HCT116 (cell line): ENCODE measurements at places on chromosomes 2 and 18. TPM values are rescaled to one million over a fixed set of nuclear protein-coding genes. Genes with fewer than 3 reads are reported as not detected.

HS6ST1 gene
- total RNA-seq: 35.0 TPM

CCDC141 gene
- 0.30 TPM for total RNA-seq

BOLL gene
- not detected for total RNA-seq

NEB gene
- total RNA-seq: 0.34 TPM

XIRP2 gene
- not detected for total RNA-seq

DNA sequence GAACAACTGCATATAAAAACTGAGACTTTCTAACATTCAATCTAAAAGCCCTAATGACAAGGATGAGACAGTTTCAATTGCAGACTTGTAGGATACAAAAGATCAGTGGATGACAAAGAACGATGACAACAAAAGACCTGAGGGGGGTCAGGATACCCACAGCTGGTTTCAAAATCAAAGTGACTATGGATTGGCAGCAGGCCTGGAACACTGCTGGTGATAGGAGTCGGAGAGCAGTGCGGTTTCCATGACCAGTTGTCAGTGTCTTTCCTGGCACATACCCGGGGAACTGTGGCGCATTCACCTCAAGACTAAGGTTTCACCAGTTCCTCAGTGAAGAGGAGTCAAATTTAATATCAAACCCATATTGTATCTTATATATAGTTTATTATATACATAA lies 42.0 kb downstream of the EHD3 start:
- no peak for DNase-seq
- H3K4me3 ChIP-seq: no peak overlapping the region
- H3K27ac ChIP-seq: no peak overlapping the region
- H3K36me3 ChIP-seq: no peaks in the 10 kb centered on the region
- peaks cover 7% of the 10 kb centered on the region; the same call in 1 of the 2 replicates for H3K27me3 ChIP-seq

DNA sequence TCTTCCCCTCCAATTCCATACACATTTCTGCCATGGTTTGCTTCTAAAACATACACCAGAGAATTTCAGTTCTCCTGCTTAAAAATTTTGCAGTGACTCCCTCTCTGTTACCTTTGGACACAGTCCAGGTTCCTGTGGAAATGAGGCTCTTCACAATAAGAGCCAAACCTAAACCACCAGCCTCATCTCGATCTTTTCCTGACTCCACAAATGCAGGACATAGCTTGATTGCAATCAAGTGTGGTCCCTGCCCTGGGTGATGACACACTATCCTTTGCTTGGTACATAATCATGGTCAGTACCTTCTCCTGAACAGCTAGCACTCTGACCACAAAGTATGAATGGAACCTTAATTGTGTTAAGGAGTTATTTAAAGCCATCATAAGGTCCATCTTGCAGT lies 134.9 kb upstream of the CHAC2 start:
- no peak for DNase-seq
- no peak overlapping the region for H3K27ac ChIP-seq
- H3K4me3 ChIP-seq: no peak overlapping the region

- no peaks in the 10 kb centered on the region for H3K4me1 ChIP-seq
- no peaks in the 10 kb centered on the region for H3K36me3 ChIP-seq
- no peak overlapping the region for H3K4me3 ChIP-seq
- no peak for DNase-seq
Measured at GRCh38 chr2:173238385-173238784, 116.3 kb upstream of the CDCA7 start.

DNA sequence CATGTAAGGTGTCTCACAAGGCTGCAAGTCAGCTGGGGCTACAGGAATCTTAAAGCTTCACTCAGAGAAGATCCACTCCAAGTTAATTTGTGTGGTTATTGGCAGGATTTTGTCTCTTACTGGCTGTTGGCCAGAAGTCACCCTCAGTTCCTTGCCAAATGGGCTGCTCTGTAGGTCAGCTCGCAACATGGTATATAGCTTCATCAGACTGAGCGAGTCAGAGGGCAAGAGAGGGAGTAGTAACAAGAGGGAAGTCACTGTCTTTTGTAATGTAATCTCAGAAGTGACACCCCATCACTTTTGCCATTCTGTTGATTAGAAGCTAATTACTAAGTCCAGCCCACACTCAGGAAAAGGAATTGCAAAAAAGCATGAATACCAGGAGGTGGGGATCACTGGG lies 119.5 kb downstream of the LRRTM1 start:
- no peak overlapping the region for H3K4me3 ChIP-seq
- no peak for DNase-seq
- H3K4me1 ChIP-seq: no peaks in the 10 kb centered on the region
- H3K36me3 ChIP-seq: no peaks in the 10 kb centered on the region

DNA sequence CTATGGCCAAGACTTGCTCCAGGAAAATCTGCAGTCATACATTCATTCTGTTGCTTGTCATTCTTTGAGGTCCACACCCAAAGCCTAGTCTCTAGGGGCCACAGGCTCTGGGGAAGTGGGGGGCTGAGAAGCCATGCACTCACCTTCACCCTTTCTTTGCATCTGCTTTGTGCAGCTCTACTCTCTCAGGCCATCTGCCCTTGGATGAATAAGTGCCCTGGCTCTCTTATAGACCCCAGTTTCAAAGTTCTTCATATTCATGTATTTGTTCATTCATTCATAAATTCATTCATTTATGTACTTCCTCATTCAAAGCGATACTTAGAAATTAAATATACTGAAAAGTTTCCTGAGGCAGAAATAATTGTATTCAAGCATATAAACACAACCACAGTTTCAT lies 130.3 kb upstream of the FAM98A start:
- no peaks in the 10 kb centered on the region for H3K27me3 ChIP-seq
- H3K36me3 ChIP-seq: no peaks in the 10 kb centered on the region
- H3K27ac ChIP-seq: no peak overlapping the region
- H3K4me1 ChIP-seq: no peaks in the 10 kb centered on the region
- H3K4me3 ChIP-seq: no peak overlapping the region

DNA sequence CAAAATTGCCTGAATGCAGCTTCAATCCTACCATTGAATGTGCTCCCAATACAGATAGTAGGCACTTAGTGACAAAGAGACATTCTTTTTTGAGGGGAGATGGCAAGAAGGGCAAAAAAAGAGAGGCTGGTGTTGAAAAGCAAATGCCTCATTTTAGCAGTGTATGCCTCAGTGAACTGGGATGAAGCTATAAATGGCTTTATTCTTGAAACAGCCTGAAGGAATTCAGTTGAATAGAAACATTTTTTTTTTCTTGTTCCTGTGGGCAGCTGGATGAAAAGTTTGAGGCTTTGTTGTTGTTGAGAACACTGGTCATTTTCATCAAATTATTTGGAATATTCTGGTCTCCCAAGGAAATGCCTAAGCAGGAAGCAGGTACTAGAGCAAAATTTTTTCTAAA lies 228.9 kb downstream of the RNF144A start:
- H3K27me3 ChIP-seq: peaks cover 3% of the 10 kb centered on the region; the same call in 1 of the 2 replicates
- no peaks in the 10 kb centered on the region for H3K4me1 ChIP-seq
- no peaks in the 10 kb centered on the region for H3K36me3 ChIP-seq

DNA sequence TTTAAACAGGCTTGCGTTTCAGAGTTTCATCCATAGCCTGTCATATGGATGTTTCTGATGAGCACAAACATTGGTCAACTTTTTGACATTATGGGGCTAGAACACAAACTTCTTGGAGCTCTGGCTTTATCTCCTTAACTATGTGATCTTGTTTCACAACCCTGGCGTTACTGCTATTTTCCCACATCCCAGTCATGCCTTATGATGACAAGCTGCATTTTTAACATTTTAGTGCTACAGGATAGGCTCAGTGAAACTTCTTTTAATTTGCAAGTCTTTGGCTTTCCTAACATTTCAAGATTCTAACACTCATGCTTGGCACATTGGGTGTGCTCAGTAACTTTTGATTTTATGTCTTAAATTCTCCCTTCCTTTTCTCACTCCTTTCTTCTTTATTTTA lies 21.0 kb upstream of the PDE1A start:
- no peaks in the 10 kb centered on the region for H3K27me3 ChIP-seq
- no peak overlapping the region for H3K27ac ChIP-seq
- H3K4me1 ChIP-seq: no peaks in the 10 kb centered on the region
- no peak overlapping the region for H3K4me3 ChIP-seq
- H3K36me3 ChIP-seq: no peaks in the 10 kb centered on the region
- no peak for DNase-seq

GRCh38 chr18:79944126-79944731 lies 7.2 kb downstream of the SLC66A2 start:
- H3K4me1 ChIP-seq: no peaks in the 10 kb centered on the region
- peaks cover 30% of the 10 kb centered on the region; the same call in 1 of the 2 replicates for H3K36me3 ChIP-seq
- no peaks in the 10 kb centered on the region for H3K27me3 ChIP-seq
- no peak for DNase-seq
- no peak overlapping the region for H3K27ac ChIP-seq

GRCh38 chr18:70234667-70235459 lies 29.4 kb upstream of the RTTN start:
- no peaks in the 10 kb centered on the region for H3K36me3 ChIP-seq
- no peaks in the 10 kb centered on the region for H3K4me1 ChIP-seq
- no peak for DNase-seq
- H3K4me3 ChIP-seq: no peak overlapping the region
- no peak overlapping the region for H3K27ac ChIP-seq

DNA sequence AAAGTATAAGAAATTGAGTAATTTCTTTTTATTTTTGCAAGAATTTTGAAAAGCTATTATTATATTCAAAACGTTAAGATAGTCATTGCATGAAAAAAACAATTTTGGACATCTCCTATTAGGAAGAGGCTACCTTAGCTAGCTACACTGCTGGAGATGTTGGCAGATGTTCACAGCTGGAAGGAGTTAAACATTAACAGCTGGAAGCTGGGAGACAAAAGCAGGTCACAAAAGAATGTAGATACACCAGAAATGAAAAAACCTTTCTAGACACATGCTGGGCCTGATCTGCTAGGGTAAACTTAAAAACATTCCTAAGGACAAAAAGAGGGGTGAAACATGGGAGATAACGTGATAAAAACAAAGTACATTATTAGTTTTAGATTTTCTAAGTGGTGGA lies 84.4 kb downstream of the SESTD1 start:
- H3K27ac ChIP-seq: no peak overlapping the region
- no peak overlapping the region for H3K4me3 ChIP-seq
- H3K27me3 ChIP-seq: no peaks in the 10 kb centered on the region
- 0 out of 2 replicates have a peak, but pooled peaks cover 7% of the 10 kb centered on the region for H3K4me1 ChIP-seq
- no peak for DNase-seq

DNA sequence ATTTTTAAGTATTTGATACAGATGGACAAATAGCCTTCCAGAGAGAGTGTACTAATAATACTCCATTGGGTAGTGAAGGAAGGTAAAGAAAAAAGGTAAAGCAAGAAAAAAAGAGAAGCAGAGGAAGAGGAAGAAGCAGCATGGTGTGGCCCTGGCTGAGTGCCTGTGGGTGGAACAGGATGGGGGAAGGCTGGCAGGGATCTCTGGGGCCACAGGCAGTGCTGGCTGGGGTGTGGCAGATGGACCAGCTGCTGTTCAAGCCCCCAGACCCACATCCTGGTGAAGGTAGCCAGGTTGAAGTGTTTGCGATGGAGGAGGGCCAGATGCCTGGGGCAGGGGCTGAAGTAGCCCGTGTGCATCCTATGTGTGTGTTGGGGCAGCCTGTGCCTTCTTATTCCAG lies 79.0 kb downstream of the DYSF start:
- no peak for DNase-seq
- no peaks in the 10 kb centered on the region for H3K27me3 ChIP-seq
- H3K36me3 ChIP-seq: no peaks in the 10 kb centered on the region
- H3K4me3 ChIP-seq: no peak overlapping the region

DNA sequence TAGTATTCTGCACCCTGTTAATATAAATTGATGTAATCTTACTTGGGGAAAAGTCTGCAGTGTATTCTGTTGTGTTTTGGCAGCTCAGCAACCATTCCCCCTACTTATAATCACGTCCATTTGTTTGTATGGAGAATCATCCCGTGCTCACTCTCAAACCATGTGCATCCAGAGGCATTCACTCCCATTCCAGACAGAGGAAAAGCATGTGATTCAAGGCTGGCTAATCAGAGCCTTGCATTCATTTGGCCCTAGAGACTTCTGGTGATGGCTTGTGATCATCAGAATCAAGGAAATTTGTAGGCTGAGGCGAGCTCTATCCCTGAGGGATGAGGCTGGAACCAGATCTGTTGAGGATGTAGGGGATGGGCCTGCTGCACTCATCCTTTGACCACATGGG lies 5.1 kb upstream of the WIPF1 start:
- no peak for DNase-seq
- H3K36me3 ChIP-seq: no peaks in the 10 kb centered on the region
- no peak overlapping the region for H3K4me3 ChIP-seq
- no peaks in the 10 kb centered on the region for H3K4me1 ChIP-seq
- H3K27me3 ChIP-seq: no peaks in the 10 kb centered on the region
- no peak overlapping the region for H3K27ac ChIP-seq

GRCh38 chr2:54675281-54675680 lies 48.2 kb upstream of the EML6 start:
- no peak for DNase-seq
- no peaks in the 10 kb centered on the region for H3K27me3 ChIP-seq
- no peak overlapping the region for H3K4me3 ChIP-seq
- 0 out of 2 replicates have a peak, but pooled peaks cover 3% of the 10 kb centered on the region for H3K36me3 ChIP-seq
- H3K27ac ChIP-seq: no peak overlapping the region

- H3K4me3 ChIP-seq: no peak overlapping the region
- H3K36me3 ChIP-seq: no peaks in the 10 kb centered on the region
- no peaks in the 10 kb centered on the region for H3K27me3 ChIP-seq
- no peaks in the 10 kb centered on the region for H3K4me1 ChIP-seq
- H3K27ac ChIP-seq: no peak overlapping the region
- no peak for DNase-seq
Measured at GRCh38 chr2:190553254-190553653, 18.7 kb upstream of the NEMP2 start.

GRCh38 chr2:104233591-104233990 lies 620.3 kb upstream of the POU3F3 start:
- no peaks in the 10 kb centered on the region for H3K27me3 ChIP-seq
- no peak overlapping the region for H3K4me3 ChIP-seq
- no peaks in the 10 kb centered on the region for H3K4me1 ChIP-seq
- no peak for DNase-seq

DNA sequence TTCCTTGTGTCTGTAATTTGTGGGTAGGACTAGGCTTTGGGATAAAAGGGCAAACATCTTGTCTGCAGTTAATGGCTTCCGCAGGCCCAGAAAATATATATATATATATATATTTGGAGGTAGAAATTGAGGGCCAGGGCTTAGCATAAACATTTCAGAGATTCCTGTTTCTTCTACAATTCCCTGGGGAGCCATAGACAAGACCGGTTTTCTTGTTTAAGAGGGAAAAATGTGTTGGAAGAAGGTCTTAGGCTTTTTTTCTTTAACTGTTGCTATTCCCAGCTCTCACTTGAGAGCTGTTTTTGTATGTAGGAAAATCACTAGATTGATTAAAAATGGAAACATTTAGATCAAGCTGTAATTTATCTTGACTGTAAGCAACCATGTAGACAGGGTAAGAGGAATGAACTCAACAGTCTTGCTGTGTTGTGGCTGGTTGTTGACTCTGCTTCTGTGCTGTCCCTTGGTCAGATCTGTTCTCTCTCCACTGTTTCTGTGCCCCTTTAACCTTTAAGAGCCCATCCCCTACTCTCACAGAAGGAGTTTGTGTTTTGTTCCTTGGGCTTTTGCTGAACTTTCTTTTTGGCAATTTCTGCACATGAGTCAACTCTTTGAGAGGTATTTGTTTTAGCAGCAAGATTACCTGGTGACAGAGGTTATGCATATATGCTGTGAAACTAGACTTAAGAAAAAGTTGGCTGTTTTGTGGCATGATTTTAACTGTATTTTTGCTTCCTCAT lies 58.3 kb downstream of the EFEMP1 start:
- DNase-seq: no peak
- no peaks in the 10 kb centered on the region for H3K4me1 ChIP-seq
- H3K36me3 ChIP-seq: no peaks in the 10 kb centered on the region

- no peaks in the 10 kb centered on the region for H3K36me3 ChIP-seq
- H3K4me1 ChIP-seq: no peaks in the 10 kb centered on the region
- no peak overlapping the region for H3K4me3 ChIP-seq
- H3K27me3 ChIP-seq: no peaks in the 10 kb centered on the region
Measured at GRCh38 chr2:20013126-20013849, 820 bp upstream of the MATN3 start.
